Chondrocyte (in vitro differentiated cells): ENCODE measurements at places on chromosomes 6 and 20.
A peak's percentile ranks its signal among the peaks of the same experiment; 100 is the strongest.

GRCh38 chr20:5657190-5657875 is 92.9 kb upstream of the SHLD1 start:
- DNase-seq: no peak

DNA sequence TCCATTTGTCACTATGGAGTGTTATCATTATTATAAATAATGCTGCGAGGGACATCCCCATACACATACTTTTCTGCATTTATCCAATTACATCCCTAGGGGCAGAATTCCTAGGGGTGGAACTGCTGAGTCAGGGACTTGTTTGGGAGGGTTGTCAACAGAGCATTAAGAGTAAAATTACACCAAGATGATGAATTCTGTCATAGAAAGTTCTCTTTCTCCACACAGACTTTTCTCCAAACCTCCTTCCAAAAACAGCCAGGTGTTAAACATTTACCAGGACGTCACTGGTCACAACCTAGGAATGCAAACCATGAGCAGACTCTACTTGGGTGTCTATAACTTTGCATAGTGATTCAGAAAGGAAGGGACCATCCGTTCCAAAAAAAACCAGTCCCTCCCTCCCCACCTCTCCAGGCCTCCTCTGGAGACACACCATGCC is 95.5 kb downstream of the PRND start:
- DNase-seq: no peak

GRCh38 chr6:126285871-126286365 is 54.0 kb upstream of the CENPW start:
- no peak for DNase-seq

DNA sequence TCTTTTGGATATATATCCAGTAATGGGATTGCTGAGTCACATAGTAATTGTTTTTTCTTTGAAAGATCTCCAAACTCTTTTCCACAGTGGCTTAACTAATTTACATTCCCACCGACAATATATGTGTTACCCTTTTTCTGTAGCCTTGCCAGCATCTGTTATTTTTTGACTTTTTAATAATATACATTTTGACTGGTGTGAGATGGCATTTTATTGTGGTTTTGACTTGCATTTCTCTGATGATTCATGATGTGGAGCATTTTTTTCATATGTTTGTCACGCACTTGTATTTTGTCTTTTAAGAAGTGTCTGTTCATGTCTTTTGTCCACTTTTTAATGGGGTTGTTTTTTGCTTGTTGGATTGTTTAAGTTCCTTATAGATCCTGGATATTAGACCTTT is 58.9 kb upstream of the OPRM1 start:
- DNase-seq: no peak

GRCh38 chr20:3378138-3378537 is 29.3 kb downstream of the DNAAF9 start:
- DNase-seq: no peak

DNA sequence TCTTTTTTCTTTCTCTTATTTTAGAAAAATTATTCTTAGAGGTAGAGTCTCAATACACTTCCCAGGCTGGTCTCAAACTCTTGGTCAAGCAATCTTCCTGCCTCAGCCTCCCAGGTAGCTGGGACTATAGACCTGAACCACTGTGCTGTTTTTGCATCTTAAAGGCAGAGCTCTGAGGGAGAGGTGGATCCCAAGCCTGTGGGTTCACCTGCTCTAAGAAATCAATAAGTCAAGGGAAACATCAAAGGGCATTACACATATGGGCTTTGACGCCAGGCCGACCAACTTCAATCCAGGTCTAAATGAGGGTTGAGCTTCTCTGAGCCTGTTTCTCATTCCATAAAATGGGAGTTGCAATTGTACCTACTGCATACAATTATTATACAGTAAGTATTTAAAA is 223.9 kb downstream of the LY86 start:
- no peak for DNase-seq

- no peak for DNase-seq
Measured at GRCh38 chr6:43506171-43506570, 4.0 kb downstream of the LRRC73 start.

DNA sequence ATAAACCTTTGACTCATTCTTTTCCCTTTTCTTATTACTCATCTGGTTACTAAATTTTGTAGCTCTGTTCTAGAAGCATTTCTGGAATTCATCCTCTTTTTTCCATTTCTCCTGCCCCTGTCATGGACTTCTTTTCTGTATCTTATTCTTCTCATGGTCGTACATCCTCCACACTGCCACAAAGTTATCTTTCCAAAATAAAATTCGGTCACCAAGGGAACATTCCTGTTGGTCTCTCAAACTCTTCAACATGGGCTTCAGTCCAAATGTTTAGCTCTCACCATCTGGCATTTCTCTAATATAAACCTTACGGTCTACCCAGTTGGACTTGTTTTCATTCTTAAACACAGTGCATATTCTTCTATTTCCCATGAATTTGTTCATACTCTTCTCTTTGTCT is 428.8 kb upstream of the ID4 start:
- DNase-seq: no peak

DNA sequence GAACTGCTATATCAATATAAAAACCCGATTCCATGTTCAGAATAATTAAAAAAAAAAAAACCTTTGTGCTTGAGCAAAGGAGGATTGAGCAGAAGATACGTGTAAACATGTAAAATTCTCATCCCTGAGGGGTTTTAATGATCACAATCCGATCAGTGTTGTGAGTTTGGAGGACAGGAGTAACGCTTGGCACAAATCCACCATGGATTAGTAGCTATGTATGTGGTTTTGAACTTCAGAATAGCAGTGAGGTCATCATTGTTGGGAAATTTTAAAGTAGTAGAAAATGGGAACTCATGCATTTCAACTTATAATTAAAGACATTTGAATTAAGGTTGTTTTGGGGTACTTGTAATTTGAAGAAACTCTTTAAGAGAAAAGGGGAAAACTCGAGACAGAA is 203.2 kb downstream of the RPS12 start:
- no peak for DNase-seq

DNA sequence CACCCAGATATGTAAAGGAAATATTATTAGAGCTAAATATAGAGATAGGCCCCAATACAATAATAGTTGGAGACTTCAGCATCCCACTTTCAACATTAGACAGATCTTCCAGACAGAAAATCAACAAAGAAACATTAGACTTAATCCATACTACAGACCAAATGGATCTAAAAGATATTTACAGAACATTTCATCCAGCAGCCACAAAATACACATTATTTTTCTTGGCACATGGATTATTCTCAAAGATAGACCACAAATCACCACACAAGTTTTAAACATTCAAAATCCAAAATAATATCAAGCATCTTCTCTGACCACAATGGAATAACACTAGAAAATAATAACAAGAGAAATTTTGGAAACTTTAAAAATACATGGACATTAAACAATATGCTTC is 1159.1 kb upstream of the CITED2 start:
- no peak for DNase-seq

DNA sequence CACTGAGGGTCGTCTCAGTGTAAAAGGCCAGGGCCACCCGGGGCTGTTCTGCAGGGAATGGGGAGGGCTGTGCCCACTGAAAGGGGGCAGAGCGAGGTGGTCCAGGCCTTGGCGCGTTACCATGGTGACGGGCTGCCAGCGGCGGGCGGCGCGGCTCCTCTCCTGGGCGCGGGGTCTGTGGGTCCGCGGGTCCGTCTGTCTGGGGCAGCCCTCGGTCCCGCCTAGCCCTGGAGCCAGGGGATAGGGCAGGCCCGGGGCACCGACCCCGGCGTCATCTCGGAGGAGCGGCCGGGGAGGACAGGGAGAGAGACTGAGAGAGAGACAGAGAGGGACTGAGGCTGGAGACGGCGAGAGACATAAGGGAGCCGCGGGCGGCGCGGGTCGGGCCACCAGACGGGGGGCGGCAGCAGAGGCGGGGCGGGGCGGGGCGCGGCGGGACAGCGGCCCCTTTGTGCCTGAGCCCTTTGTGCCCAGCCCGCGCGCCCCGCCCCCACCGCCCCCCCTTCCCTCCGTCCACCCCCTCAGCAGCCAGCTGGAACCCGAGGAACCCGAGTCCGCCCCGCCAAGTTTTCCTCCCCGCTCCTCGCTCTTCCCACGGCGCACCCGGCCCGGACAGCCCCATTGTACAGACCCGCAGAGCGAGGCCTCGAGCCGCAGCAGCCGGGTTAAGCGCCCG is at the start of gene KIAA1755:
TSS of gene KIAA1755 (minus strand) at position 358 of the 676 bp plus-strand sequence. CDS start at position 123, 235 bp downstream.
- DNase-seq: peak; percentile 90

GRCh38 chr6:85673198-85674139 is 30.8 kb upstream of the SYNCRIP start:
- DNase-seq: no peak

DNA sequence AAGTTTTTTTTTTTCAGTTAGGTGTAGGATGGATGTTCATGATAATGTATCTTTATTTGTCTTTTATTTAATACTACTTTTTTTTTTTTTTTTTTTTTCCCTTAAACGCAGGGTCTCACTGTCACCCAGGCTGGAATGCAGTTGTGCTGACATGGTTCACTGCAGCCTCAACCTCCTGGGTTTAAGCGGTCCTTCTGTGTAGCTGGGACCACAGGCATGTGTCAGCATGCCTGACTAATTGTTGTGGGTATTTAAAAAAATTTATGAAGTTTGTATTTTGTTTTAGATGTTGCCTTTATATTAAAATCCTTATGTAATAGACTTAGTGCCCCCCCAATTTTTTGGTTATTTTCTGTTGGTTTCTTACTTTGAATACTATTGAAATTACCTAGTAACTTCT is 42.6 kb downstream of the NCOA3 start:
- DNase-seq: no peak

DNA sequence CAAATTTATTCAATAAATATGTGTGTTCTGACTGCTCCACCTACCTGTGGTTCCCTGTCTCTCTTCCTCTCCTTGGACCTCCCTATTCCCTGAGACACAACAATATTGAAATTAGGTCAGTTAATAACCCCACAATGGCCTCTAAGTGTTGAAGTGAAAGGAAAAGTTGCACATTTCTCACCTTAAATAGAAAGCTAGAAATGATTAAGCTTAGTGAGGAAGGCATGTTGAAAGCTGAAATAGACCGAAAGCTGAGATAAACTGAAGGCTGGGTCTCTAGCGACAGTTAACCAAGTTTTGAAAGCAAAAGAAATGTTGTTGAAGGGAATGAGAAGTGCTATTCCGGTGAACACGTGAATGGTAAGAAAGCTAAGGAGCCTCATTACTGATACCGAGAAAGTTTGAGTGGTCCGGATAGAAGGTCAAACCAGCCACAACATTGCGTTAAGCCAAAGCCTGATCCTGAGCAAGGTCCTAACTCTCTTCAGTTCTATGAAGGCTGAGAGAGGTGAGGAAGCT is 34.1 kb downstream of the UST start:
- DNase-seq: no peak

DNA sequence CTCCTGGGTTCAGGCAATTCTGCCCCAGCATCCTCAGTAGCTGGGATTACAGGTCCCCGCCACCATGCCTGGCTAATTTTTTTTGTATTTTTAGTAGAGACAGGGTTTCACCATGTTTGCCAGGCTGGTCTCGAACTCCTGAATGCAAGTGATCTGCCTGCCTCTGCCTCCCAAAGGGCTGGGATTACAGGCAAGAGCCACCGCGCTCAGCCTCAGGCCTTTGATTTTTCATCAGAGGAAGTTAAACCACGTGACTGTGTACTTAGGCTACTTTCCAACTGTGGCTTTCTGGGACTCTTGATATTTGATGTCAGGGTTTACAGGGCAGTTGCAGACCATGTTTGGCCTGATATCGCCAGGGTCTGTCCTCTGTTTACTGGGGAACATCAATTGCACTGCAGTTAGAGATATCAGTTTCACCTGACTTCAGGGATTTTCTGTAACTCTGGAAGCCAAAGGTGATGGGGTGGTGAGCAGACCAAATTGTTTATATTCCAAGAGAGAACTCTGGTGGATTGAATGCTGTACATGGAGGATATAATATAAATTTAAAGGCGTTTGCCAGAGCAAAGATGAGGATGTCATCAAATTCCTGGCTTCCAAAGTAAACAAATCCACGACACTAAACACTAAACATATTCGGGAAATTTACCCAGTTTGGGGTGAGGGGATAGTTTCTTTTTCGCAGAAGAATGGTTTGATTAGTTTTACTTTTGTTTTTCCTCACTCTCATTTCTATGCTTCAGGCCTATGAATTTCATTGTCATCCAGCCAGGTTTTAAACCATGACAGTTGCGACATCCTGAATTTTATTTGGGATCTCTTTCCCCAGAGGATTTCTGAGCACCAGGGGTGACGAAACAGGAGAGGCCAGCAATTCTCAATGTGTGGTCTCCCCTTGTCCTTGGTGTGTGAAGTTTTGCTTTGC is 4.2 kb downstream of the PSMF1 start:
- no peak for DNase-seq

DNA sequence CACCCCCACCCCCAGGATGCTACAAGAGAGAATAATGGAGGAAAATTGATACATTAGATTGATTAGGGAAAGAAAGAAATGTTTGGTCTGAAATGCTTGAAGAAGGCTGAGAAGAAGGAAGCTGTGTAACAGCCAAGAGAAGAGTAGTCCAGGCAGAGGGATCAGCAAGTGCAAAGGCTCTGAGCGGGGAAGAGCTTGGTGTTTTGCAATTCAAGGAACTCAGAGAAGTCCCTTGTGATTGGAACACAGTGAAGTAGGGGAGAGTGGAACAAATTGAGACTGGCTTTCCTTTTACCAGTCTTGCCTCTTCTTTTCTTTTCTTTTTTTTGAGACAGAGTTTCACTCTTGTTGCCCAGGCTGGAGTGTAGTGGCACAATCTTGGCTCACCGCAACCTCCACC is 76.6 kb upstream of the CHD6 start:
- no peak for DNase-seq

DNA sequence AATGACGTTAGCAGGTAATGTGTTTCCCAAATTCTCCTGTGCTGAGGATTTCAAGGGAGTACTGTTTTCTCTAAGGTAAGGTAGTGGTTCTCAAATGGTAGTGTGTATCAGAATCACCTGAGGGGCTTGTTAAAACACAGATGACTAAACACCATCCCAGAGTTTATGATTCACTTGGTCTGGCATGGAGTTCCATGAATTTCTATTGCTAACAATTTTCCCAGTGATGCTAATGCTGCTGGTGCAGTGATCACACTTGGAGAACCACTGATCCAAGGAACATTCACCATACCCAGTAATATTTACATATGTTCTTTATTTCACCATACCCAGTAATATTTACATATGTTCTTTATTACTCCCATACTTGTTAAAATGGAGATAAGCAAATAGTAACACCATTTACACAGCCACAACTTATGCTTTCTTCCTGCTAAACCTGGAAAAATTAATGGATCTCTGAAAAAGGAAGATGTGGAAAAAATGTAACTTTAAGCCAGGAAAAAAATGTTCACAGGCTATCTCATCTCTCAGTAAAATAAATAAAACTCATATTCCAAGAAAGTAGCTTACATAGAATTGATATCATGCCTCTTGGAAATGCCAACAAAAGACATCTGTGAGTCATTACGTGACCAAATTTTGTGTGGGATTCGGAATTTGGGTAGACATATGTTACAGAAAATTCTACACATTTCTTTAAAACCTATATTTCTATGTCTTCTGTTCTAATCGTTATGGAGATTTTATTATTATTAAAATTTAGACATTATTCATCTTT is 129.5 kb downstream of the MMUT start:
- DNase-seq: no peak

- no peak for DNase-seq
Measured at GRCh38 chr6:41294214-41294872, 7.9 kb upstream of the TREM1 start.

- no peak for DNase-seq
Measured at GRCh38 chr6:5094327-5094726, 9.2 kb downstream of the PPP1R3G start.
